ENCODE measurements at places on chromosomes 5 and 9.

DNA sequence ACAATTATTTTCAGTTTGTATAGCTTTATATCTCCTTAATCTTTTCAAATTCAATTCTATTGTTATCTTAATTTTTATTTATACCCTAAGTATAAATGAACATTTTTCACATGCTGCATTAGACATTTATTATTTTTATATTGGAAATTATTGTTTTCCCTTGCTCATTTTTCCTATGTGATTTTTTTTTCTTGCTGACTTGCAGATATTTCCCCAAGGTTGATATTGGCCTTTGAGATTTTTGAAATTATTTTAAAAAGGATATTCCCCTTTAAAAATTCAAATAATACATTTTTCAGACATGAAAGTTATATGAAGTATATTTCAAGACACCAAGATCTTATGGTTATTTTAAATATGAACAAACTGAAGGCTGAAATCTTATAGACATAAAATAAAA, 234.2 kb downstream of the TRIM36 start:
- H3K36me3 ChIP-seq, result peaks cover 8% of the 10 kb centered on the region
- DNase-seq, result no peak
- no peaks in the 10 kb centered on the region for H3K27me3 ChIP-seq
- H3K27ac ChIP-seq, result no peak overlapping the region
- H3K4me3 ChIP-seq, result no peak overlapping the region

DNA sequence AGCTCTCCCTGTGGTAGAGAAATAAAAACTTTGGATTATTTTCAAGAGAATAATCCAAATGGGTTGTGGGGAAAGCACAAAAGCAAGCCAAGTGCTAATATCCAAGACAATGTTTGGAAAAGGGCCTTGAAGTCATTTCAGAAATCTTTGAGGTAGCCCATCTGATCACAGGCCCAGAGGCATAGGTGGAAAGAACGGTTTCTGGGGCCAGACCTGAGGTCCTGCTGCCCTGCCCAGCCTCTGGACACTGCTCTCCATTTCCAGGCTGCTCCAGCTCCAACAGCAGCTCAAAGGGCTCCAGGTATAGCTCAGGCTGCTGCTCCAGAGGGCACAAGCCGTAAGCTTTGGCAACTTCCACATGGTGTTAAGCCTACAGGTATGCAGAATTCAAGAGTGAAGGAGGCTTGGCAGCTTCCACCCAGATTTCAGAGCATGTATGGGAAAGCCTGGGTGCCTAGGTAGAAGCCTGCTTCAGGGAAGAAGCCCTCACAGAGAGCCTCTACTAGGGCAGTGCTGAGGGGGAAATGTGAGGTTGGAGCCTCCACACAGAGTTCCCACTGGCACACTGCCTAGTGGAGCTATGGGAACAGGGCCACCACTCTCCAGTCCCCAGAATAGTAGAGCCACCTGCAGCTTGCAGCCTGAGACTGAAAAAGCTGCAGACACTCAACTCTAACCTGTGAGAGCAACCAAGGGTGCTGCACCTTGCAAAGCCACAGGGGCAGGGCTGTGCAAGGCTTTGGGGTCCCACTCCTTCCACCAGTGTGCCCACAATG, 133.1 kb downstream of the PIK3R1 start:
- H3K27me3 ChIP-seq, result no peaks in the 10 kb centered on the region
- H3K4me1 ChIP-seq, result 0 out of 2 replicates have a peak, but pooled peaks cover 8% of the 10 kb centered on the region
- no peak for DNase-seq
- H3K36me3 ChIP-seq, result no peaks in the 10 kb centered on the region
- H3K4me3 ChIP-seq, result no peak overlapping the region

DNA sequence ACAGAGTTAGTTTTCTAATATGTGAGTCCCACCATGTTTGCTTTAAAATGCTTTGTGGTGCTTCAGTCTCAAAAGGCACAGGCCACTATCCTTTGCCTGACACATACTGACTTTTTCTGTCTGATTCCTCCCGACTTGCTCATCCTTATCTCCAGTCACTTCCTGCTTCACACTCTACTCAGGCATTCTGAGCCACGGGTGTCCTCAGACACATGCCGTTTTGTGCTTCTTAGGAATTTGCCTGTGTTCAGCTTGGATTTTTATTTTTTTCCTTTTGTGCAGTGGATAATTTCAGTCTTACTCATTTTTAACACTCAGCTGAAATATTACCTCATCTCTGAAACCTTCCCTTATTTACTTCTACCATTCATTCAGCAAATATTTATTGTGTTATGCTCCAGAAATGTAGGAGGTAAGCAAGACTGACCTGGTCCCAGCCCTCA, 54.1 kb downstream of the MAN2A1 start:
- DNase-seq, result peak; percentile 40
- no peaks in the 10 kb centered on the region for H3K27me3 ChIP-seq
- no peak overlapping the region for H3K4me3 ChIP-seq
- H3K27ac ChIP-seq, result peak overlapping the region; percentile 2
- peaks cover 57% of the 10 kb centered on the region for H3K4me1 ChIP-seq

DNA sequence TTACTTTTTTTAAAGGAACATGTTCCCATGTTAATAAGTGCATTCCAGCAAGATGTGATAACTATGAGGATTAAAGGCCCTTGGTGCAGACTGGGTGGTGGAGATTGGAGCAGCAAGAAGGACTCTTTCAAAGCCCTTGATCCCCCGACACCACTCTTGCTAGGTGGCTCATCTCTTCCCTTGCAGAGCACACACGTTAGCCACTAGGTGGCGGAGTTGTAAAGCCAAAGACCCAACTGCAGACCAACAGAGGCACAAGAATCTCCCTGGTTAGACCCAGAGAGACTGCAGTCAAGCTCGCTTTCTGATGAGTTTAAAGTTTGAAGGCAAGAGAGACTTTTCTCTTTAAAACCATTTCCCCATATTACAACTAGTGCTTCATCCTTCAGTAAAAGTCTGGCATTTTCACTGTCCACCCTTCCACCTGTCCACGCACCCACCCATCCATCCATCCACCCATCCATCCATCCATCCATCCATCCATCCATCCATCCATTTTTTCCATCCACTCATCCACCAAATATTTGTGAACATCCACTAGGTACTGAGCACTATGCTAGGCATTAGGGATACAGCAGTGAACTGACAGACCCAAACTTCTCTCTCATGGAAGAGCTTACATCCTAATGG, 226.9 kb downstream of the MSX2 start:
- DNase-seq, result peak; percentile 90
- no peaks in the 10 kb centered on the region for H3K36me3 ChIP-seq
- H3K4me3 ChIP-seq, result no peak overlapping the region
- no peak overlapping the region for H3K27ac ChIP-seq
- no peaks in the 10 kb centered on the region for H3K4me1 ChIP-seq
- H3K27me3 ChIP-seq, result no peaks in the 10 kb centered on the region

- no peak overlapping the region for H3K4me3 ChIP-seq
- DNase-seq, result no peak
- no peaks in the 10 kb centered on the region for H3K4me1 ChIP-seq
- H3K27me3 ChIP-seq, result no peaks in the 10 kb centered on the region
- no peak overlapping the region for H3K27ac ChIP-seq
- H3K36me3 ChIP-seq, result no peaks in the 10 kb centered on the region
Observed at GRCh38 chr9:80932181-80932580, 757.2 kb downstream of the TLE1 start.

- no peaks in the 10 kb centered on the region for H3K36me3 ChIP-seq
- H3K27me3 ChIP-seq, result no peaks in the 10 kb centered on the region
- no peak overlapping the region for H3K4me3 ChIP-seq
- H3K27ac ChIP-seq, result no peak overlapping the region
- no peak for DNase-seq
Observed at GRCh38 chr9:123120953-123121352, 87.5 kb downstream of the GPR21 start.

DNA sequence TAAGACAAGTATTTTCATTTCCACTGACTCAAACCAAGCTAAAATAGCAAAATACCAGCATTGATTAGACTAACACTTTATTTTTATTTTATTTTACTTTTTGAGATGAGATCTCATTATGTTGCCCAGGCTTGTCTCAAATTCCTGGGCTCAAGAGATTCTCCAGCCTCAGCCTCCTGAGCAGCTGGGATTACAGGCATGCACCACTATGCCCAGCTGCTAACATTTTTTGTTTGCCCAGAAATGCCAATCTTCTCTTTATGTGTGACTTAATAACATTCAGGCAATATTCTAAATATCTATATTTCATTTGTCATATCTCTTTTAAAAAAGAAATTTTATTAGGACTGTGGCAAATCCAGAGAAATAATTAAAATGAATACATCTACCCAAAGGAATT, 55.0 kb downstream of the OXCT1 start:
- no peak for DNase-seq
- H3K4me3 ChIP-seq, result no peak overlapping the region
- no peak overlapping the region for H3K27ac ChIP-seq
- H3K27me3 ChIP-seq, result no peaks in the 10 kb centered on the region

DNA sequence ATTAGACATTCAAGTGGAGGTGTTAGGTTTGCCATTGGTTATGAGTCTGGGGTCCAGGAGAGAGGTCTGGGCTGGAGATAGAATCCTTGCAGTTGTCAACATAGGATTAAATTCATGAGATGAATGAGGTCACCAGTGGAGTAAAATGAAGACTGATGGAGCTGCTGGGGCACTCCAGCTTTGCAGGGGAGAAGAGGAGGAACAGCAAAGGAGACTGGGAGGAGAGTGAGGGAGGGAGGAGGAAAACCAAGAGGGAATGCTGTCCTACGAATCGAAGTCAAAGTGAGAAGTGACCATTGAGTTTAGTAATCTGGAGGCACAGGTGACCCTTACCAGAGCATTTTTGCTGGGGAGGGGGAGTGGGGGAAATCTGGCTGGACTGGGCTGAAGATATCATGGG, 178.2 kb upstream of the NR3C1 start:
- H3K27me3 ChIP-seq, result no peaks in the 10 kb centered on the region
- H3K36me3 ChIP-seq, result no peaks in the 10 kb centered on the region
- H3K4me1 ChIP-seq, result no peaks in the 10 kb centered on the region
- H3K4me3 ChIP-seq, result no peak overlapping the region
- DNase-seq, result no peak

DNA sequence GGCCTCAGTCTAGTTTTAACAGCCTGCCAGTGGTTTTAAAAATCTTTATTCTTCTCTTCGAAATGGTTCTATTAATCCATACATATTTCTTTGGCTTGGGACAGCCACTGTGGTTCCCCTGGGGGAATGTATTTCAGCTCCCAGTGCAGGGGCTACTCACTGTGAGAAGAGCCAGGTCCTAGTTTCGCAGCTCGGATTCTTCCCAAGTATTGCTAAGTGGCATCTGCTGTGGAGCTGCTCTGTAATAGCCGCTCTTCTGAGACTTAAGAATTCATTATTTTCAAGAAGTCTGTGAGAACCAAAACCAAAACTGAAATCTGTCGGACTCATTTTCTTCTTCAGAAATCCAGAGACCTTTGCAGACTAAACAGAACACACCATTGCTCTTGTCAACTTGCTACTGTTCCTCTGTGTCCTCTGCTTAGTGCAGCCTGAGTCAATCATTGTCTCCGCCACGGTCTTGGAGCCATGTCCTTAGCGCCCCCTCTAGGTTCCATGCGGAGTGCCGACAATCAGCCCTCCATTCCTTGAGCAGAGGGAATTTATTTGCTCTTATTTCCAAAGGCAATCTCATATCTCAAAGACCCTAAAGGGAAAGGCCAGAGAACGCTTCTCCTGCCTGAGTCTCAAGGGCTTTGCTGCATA, 478.2 kb downstream of the SPATA31D1 start:
- no peaks in the 10 kb centered on the region for H3K36me3 ChIP-seq
- no peak overlapping the region for H3K4me3 ChIP-seq
- no peaks in the 10 kb centered on the region for H3K4me1 ChIP-seq
- no peaks in the 10 kb centered on the region for H3K27me3 ChIP-seq
- H3K27ac ChIP-seq, result no peak overlapping the region

DNA sequence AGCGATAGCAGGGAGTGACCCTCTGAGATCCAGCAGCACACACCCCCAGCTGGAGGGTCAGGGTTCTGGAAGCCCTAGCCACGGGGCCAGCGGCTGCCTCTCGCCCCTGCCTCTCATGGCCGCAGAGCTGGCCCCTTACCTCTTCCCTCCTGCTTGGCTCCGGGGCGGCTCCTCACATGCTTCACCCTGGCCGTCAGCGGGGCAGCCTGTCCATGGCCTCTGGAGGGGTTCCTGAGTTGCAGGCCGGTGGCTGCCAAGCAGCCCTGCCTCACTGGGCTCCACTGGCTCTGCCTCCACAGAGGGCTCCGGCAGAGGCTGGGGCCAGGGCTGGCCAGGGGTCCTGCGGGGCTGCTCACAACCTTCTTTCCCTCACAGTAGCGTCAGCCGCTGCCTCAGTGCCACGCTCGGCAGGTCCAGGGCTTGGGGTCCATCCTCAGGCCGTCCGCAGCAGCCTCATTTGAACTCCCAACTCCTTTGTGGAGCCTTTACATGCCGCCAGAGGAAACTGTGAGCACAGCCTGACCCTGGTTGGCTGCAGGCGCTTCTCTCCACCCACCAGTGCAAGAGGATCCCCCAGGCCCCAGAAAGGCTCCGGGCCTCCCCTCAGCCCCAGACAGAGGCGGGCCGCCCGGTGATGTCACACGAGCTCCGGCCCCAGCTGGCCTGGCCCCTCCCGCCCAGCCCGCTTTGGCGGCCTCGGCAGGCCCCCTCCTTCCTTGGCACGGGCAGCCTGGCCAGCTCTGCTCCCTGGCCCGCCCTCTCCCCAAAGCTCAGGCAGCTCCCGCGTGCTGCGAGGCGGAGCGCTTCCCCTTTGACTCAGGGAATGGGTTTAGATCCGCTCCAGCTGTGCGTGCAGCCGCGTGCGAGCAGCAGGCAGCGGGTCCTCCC, at the start of gene ANGPTL2:
ANGPTL2 (minus strand) TSS at position 460 of the 888 bp plus-strand sequence. CDS start 13,904 bp downstream, outside the sequence.
- no peaks in the 10 kb centered on the region for H3K36me3 ChIP-seq
- H3K4me3 ChIP-seq, result peak within 1 kb of the TSS; percentile 60
- peak within 1 kb of the TSS; percentile 55 for H3K27ac ChIP-seq

- no peak overlapping the region for H3K27ac ChIP-seq
- no peak overlapping the region for H3K4me3 ChIP-seq
- H3K36me3 ChIP-seq, result no peaks in the 10 kb centered on the region
- DNase-seq, result no peak
- H3K4me1 ChIP-seq, result no peaks in the 10 kb centered on the region
Observed at GRCh38 chr9:6444128-6444527, 31.1 kb downstream of the UHRF2 start.

GRCh38 chr5:98905857-98906688, 22.7 kb downstream of the CHD1 start:
- DNase-seq, result peak; percentile 72
- H3K36me3 ChIP-seq, result peaks cover 30% of the 10 kb centered on the region
- H3K27ac ChIP-seq, result no peak overlapping the region

- no peak overlapping the region for H3K27ac ChIP-seq
- H3K4me3 ChIP-seq, result no peak overlapping the region
- no peak for DNase-seq
- H3K4me1 ChIP-seq, result peaks cover 17% of the 10 kb centered on the region
- no peaks in the 10 kb centered on the region for H3K36me3 ChIP-seq
Observed at GRCh38 chr9:110066929-110067716, 140.8 kb downstream of the C9orf152 start.

Measured in GM23338 (cell line).